Daoy (cell line): ENCODE measurements at places on chromosomes 11 and 22. TPM values are rescaled to one million over a fixed set of nuclear protein-coding genes. Genes with fewer than 3 reads are reported as not detected.

GRCh38 chr11:134574425-134574824 lies 162.4 kb upstream of the B3GAT1 start:
- no peak for DNase-seq

- DNase-seq, result peak; percentile 23
These were observed 143.9 kb downstream of the CADM1 start for GRCh38 chr11:115360186-115360824.

DNA sequence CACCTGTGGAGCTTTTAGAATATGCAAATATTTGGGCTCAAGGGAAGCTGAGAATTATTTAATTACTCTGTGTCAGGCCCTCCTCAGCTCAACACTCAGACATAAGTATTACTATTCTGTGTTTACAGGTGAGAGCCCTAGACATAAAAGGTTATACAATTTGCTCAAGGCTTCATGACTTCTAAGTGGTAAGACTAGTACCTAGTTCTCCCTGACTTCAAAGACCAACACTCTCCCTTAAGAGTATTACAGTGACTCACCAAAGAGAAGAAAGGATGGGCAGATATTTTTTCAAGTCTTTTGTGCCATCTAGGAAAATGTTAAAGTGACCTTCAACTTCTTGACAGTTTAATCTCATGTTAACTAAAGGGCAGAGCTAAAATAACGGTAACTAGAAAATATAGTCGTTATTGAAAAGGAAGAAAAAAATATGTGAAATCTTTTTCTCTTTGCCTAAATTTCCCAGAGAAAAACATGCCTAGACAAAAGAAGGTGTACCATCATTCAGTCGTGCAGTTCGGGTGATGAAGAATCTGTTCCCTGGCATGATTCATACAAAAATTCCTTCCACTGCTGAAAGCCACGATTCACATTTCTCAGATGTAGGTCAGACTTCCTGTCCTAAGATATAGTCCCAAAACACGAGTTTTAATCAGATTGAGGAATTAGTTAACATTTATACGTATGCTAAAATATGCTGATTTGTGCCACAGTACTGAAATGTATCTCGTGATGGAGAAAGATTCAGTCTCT lies 849.1 kb upstream of the API5 start:
- no peak for DNase-seq

GRCh38 chr22:44159811-44160210 lies 20.9 kb upstream of the PARVG start:
- DNase-seq, result no peak

- DNase-seq, result no peak
These were observed 53.5 kb downstream of the KCNJ4 start for GRCh38 chr22:38401336-38402084.

The HOATZ gene
- not detected in 2 replicates for total RNA-seq

GRCh38 chr11:128927683-128928336 lies 14.9 kb downstream of the TP53AIP1 start:
- no peak for DNase-seq

DNA sequence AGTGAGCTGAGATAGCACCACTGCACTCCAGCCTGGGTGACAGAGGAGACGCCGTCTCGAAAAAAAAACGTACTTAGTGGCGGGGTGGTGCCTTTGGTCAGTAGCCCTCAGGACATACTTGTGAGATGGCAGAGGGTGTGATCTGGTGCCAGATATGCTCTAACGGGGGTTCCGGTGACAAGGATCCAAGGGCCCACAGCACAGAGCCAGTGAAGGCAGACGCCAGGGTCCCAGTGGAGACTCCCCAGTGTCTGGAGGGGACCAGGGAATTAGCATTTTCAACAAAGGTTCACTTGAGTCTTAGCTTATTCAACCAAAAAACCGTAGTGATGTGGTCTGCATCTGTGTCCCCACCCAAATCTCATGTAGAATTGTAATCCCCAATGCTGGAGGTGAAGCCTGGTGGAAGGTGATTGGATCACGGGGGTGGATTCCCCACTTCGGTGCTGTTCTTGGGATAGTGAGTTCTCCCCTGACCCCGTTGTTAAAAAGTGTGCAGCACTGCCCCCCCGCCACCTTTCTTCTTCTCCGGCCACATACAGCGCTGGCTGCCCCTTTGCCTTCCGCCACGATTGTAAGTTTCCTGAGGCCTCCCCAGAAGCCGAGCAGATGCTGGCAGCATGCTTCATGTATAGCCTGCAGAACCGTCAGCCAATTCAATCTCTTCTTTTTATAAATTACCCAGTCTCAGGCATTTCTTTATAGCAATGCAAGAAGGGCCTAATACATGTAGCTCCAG lies 26.6 kb upstream of the OSBPL5 start:
- DNase-seq, result no peak
